CMK (cell line): ENCODE measurements at places on chromosomes 4 and X.

- DNase-seq = no peak
Observed at GRCh38 chrX:138859421-138859820, 147.9 kb upstream of the FGF13 start.

GRCh38 chrX:23901805-23902204, 5.9 kb downstream of the APOO start:
- no peak for DNase-seq

- no peak for DNase-seq
Observed at GRCh38 chrX:31091819-31092218, 20.0 kb upstream of the FTHL17 start.

DNA sequence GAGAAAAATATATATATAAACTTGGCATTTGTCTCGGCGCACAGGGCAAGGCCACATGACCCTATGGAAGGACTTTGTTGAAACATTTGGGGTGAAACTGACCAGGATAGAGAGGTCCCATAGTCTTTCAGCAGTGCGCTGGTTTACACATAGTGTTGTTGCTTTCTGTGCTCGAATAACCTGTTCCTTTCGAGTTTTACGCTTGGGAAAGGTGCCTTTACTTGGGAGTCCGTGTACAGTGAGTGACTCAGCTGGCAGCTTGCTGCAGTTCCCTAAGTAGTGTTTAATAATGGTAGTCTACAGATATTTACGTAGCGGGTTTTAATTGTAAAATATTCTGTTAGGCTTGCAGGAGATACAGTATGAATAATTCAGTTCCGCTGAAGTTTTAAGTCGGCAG, 578 bp downstream of the APOOL start:
- no peak for DNase-seq

DNA sequence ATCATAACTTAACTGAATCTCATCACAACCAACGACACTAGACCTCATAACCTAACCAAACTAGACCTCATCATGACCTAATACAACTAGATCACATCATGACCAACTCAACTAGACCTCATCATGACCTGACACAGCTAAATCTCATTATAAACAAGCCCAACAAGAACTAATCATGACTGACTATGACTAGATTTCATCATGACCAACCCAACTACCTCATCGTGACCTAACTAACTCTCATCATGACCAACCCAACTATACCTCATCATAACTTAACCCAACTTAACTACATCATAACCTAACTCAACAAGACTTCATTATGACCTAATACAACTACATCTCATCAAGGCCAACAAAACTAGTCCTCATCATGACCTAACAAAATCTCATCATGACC, 86.8 kb downstream of the DHRSX start:
- no peak for DNase-seq

GRCh38 chr4:186943411-186943810, 219.8 kb upstream of the FAT1 start:
- no peak for DNase-seq

GRCh38 chr4:70761276-70761816, 39.6 kb downstream of the RUFY3 start:
- DNase-seq = no peak

GRCh38 chr4:152947311-152947710, 11.2 kb downstream of the FHDC1 start:
- no peak for DNase-seq

GRCh38 chrX:74242484-74243138, 61.4 kb upstream of the ZCCHC13 start:
- no peak for DNase-seq

DNA sequence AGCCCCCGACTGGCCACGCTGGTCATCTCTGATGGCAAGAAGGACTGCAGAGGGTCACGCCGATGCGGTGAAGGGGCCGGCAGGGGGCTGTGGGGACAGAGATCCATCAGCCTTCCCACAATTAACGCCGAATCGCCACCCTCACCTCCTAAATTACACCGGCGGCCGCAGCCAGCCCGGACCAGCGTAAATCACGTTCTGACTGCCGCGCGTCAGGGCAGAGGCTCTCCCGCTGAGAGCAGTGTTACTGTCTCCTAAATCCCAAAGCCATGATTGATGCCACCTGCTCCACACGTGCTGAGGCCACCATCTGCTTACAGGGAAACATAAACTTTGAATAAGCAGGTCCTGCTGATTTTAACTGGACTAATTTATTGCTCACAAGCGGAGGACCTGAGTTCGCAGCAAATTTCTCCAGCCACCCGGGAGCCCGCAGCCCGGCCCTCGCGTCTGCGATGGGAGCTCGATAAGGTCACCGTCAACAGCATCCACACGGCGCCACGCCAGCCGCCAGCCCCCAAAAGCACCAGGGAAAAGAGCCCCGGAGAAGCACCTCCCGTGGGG, 127.3 kb upstream of the NKX1-1 start:
- no peak for DNase-seq

DNA sequence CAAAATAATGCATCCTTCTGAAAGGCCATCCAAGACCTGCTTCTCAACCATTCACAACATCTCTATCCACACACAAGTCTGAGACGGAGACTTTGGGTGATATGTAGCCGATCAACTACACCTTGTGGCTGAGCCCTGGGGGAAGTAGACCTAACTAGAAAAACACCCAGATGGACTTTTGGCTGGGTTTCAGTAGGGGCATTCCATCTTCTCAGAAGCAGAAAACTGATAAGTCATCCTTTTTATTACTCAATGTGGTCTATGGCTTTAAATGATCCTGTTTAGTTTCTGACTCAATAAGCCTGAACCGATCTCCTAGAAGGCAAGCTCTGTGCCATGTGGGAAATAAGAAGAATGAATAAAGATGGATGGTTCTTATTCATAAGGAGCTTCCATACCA, 82.5 kb upstream of the AFF2 start:
- DNase-seq = no peak

GRCh38 chr4:10091531-10092181, 24.9 kb downstream of the WDR1 start:
- DNase-seq = no peak

- no peak for DNase-seq
Observed at GRCh38 chr4:155241664-155242063, 33.2 kb downstream of the NPY2R start.

- DNase-seq = no peak
Observed at GRCh38 chrX:148788449-148788848, 288.0 kb downstream of the AFF2 start.

GRCh38 chr4:184471881-184472613, 2.3 kb downstream of the IRF2 start:
- DNase-seq = no peak

- DNase-seq = no peak
Observed at GRCh38 chrX:12843061-12843667, 23.7 kb upstream of the TLR7 start.

DNA sequence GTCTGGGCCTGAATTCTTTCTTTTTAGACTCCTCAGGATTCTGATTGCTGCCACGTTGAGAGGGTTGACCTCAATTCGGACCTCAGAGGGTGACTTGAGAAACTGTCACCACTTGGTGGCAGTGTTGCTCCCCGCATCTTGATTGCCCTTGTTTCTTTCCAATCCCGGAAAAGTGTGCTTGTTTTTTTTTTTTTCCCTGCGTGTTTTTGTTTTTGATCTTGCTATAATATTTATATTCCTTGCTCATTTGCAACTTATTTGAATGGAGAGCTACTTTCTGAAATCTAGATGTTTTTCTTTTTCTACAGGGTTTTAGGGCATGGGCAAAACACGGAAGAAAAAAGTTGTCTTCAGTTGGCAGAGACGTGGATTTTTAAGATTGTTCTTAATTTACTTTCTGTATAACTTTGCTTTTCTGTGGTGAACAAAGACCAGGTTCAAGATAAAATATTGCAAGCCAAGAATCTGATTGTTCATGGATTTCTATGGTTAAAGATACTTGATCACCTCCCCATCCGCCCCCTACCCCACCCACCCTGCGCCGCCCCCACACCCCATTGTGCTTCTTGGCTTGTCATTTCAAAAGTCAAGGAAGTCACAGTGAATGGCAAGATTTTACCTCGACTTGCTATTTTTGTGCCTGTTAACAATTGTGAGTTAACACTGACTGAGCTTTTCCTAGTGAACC, 102.0 kb downstream of the PTTG2 start:
- peak; percentile 37 for DNase-seq

DNA sequence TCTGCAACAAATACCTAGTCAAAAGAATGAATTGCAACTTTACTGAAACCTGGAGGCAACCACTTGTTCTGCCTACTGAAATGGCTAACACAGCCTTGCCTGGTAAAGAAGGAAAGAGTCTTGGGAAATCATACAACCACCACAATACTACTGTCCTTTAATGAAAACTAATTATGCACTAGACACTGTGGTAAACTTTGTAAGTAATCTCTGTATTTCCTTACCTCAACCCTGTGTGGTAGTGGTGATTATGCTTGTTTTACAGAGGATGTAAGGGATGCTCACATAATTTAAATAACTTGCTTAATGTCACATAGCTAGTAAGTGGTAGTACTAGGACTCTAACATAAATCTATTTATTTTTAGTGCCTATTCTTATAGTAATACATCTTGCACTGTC, 44.7 kb downstream of the TMEM156 start:
- no peak for DNase-seq

DNA sequence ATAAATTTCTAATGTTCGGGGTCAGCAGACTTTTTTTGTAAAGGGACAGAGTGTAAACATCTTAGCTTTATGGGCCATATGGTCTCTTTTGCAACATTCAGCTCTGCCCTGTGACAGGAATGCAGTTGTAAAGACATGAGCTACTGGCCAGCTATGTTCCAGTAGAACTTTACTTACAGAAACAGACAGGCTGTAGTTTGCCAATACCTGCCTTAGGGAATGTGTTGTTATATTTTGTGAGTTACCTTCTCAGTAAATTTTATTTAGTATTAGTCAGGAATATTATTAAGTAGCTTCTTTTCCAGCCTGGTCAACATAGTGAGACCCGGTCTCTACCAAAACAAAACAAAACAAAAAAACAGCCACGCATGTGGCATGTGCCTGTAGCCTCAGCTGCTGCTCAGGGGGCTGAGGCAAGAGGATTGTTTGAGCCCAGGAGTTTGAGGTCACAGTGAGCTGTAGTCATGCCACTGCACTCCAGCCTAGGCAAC, 48.7 kb downstream of the HTT start:
- DNase-seq = no peak

DNA sequence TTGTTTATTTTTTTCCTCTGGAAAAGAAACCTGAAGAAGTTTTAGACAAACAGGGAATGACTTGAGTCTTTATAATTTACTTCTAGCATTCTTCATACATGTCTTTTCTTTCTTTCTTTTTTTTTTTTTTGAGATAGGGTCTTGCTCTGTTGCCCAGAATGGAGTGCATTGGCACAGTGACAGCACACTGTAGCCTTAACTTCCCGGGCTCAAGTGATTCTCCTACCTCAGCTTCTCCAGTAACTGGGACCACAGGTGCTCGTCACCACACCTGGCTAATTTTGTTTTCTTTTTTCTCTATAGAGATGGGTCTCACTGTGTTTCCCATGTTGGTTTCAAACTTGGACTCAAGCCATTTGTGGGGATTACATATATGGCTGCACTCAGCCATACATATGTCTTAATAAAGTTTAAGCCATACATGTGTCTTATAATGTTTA, 71.8 kb downstream of the RAPGEF2 start:
- DNase-seq = no peak

- DNase-seq = no peak
Observed at GRCh38 chr4:114286262-114286810, 306.9 kb upstream of the ARSJ start.

DNA sequence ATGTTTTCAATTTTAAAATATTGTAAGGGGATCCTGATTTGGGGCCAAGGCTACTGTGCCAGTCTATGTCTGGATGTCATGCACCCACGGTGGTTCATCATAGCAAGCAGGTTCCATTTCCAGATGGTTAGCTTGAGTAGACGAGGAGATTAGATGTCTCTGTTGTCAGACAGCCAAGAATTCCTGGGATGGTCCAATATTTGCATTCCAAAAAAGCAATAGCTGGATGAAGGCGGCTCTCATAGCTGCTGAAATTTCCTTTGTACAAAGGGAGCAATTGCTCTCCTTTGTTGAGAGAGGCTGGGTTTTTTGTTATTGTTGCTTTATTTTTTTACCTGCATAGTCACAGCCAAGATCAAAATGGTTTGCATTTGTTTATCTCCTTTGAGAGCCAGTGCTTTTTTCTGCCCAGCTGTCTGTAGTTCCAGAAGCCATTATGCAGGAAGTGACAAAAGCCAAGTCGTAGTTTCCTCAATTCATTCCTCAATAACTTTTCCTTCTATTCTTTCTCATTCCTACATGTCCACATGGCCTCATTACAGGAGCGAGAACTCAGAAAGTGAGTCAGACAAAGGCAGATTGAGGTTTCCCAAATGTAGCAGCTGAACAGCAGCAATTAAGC, 107.9 kb downstream of the MMRN1 start:
- no peak for DNase-seq

GRCh38 chrX:154351183-154352011, 23.0 kb downstream of the FLNA start:
- no peak for DNase-seq

- no peak for DNase-seq
Observed at GRCh38 chr4:67344594-67345380, 200.5 kb downstream of the CENPC start.

DNA sequence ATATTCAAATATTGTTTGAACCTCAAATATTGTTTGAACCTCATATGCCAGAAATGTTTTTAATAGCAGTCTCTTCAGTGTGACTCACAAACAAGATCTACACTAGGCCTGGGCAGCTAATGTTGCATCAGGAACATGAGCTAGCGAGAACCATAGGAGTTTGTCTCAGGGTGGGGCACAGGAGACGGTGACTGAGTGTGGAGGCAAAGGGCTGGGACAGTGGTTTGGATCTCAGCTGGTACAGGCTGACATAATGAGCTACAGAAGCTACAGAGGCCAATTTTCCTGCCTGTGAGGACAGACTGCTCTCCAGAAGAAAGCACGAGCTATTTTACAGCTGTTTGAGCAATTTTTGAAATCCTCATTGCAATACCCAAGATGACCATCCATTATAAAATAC, 224.7 kb downstream of the CENPC start:
- no peak for DNase-seq

DNA sequence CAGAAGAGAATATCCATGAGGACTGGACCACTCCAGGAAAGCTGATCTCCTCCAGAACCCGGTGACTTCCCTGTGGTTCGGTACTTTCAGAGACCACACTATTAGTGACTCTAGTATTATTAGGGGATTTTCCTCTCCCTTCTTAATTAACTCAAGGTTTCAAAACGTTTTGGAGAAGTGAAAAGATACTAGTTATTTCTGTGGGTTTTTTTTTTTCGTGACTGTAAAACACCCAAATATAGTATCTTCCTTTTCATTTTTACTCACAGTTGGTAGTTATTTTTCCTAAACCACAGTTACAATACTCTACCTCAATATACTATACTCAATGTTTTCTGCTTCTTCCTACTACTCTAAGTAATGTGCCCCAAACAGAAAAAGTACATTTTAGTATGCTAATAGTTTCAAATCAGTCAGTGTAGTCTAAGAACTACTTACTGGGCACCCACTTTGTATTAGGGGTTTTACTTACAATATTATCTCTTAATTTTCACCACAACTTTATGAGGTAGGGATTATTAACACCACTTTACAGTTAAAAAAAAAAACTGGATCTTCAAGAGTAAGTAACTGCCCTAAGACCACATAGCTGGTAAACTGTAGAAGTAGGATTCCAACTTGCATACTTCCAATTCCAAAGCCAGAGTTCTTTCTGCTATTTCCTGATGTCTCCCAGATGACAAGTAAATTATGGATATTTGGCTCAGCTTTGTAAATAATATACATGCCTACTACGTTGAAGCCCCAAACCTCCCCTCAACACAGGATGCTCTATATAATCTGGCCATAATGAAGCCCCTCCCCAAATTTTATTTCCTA, 45.0 kb downstream of the SLC9A7 start:
- no peak for DNase-seq

GRCh38 chr4:154399259-154399974, 92.2 kb downstream of the DCHS2 start:
- DNase-seq = no peak

GRCh38 chrX:22424919-22425318, 152.2 kb downstream of the CBLL2 start:
- no peak for DNase-seq
